ENCODE measurements at places on chromosomes 7 and 10.

GRCh38 chr10:78571891-78572290, 496.9 kb upstream of the ZMIZ1 start:
- peak; percentile 13 for DNase-seq

GRCh38 chr7:92799446-92800211, 36.7 kb downstream of the CDK6 start:
- no peak for DNase-seq

DNA sequence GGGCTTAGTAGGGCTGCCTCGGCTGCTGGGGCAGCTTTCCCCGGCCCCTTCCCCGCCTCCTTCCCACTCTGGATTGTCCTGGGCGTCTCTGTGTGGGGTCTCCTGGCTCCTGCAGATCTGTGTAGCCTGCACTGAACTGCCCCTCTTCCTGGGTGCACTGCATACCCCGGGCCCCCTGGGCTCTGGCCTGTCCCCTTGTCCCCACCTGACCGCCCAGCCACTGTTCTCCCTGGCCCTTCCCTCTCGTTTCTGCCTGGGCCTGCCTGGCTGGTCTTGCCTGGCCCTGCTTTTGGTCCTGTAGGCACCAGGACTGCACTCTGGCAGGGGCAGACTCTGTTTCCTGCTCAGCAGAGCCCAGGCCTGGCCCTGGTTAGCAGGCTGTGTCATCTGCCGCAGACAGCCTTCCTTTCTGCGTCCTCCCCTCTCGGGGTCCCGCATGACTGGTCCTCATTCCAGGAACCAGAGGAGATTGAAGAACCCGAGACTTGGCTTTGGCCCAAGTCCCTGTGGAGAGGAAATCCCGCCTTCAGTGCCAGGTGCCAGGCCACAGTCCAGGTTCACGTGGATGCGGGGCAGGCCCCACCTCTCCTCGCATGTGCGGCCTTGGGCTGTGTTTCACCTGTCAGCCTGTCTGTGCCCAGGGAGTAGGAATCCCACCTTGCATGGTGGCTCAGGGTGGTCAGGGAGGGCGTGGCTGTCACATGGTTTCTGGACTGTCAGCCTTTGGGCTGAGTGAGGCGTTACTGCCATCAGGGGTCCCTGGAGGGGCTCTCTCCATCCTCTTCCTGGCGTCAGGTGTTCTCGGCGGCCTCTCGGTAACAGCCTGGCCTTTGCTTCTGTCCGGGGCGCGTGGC, 9.2 kb downstream of the INPP5A start:
- DNase-seq = peak; percentile 16

DNA sequence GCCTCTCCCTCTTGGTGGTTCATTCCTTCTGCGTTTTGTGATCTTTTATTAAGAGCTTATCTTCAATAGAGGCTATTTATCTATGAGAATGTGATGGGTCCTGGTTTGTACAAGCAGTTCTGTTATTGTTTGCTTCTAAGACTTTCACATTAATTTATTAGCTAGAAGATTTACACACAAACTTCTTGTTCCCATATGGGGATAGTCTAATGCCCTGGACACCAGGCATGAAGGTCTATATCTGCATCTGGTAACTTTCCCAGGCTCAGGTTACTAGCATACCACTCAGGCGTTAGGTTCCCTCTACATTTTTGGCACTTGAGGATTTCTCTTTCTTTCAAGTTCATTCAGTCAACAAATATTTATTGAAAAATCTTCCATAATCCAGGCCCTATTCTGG, 7.7 kb downstream of the XPNPEP1 start:
- DNase-seq = no peak

- DNase-seq = no peak
Observed at GRCh38 chr7:16590424-16590823, 55.1 kb downstream of the ANKMY2 start.

DNA sequence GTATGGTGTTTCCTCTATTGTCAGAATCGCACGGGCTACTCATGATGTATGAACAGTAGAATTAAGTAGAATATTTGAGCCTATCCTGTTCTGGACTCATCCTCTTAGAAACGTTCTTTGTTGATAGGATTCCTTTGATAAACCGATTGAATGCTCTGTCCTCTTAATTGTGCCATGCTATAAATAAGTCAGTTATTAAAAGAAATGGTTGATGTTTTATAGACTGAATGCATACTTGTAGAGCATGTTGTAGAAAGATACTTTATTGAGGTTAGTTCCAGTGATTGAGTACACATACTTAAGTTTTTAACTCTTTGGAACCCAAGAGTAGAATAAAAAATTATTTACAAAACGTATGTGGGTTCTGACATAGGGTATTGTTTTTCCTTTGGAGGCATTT, 54.9 kb upstream of the HBP1 start:
- DNase-seq = no peak

- DNase-seq = no peak
Observed at GRCh38 chr7:33400214-33400538, 270.8 kb downstream of the BBS9 start.

- peak; percentile 97 for DNase-seq
Observed at GRCh38 chr7:64562626-64563278, at the start of gene ZNF680. ZNF680 (minus strand) TSS chr7:64563071; CDS start chr7:64562954, 117 bp downstream.

GRCh38 chr10:123573236-123574108, 92.7 kb upstream of the GPR26 start:
- DNase-seq = no peak

DNA sequence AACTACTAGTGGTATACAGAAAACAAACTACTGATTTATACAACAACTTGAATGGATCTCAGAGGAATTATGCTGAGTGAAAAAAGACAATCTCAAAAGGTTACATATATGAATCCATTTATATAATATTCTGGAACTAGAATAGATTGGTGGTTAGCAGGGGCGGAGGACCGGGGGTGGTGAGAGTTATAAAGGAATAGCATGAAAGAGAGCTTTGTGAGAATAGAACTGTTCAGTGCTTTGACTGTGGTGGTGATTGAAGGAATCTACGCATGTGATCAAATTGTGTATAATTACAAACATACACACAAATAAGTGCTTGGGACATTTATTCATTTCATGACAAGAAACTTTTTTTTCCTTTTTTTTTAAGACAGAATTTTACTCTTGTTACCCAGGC, 19.6 kb downstream of the RAB19 start:
- DNase-seq = no peak

DNA sequence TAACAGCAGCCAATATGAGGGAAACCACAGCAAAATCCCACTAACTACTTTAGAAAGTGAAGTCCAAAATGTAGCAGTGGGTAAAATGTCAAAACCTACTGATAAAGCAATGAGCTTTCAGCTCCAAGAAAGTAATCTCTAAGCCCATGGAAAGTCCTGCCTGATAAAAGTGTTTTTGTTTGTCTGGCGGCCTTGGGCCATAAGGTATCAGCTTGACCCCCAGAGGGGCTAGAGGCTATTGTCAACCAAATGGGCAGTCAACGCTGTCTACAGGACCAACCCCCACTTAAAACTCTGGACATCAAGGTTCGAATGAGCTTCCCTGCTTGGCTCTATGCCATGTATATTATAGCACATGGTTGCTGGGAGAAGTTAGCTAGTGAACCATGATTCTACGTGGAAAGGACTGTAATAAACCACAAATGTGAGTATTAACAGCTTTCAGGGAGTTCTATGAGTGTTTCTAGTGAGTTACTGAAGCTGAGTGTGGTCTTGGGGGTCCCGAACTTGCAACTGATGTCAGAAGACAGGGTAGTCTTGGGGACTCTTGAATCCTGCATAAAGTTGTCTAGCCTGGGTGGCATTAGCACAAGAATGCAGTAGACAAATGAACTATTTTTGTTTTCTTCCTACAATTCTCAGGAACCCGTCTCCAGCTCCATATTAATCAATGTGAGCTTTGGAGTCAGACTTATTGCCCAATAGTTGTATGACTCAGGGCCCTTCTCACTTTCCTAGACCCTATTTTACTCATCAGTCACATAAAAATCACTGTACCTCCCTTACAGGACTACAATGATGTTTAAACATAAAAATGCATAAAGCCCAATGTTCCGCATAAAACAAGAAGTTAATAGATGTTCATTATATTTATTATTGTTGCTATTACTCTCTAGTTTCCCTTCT, 164.9 kb downstream of the DGKI start:
- DNase-seq = no peak

DNA sequence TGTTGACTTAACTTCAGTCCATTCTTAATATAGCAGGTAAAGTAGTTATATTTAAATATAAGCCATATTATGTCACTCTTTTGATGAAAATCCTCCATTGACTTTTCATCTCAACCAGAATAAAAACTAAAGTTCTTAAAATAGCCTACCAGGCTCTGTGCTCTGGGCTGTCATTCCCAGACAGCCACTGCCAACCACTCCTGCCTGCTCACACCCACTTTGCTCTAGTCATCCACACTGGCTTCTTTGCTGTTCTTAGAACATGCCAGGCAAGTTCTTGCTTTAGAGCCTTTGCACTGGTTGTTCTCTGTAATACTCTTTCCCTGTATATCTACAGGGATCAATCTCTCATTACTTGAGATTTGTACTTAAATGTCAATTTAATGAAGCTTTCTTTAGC, 80.6 kb downstream of the ZEB1 start:
- DNase-seq = no peak

DNA sequence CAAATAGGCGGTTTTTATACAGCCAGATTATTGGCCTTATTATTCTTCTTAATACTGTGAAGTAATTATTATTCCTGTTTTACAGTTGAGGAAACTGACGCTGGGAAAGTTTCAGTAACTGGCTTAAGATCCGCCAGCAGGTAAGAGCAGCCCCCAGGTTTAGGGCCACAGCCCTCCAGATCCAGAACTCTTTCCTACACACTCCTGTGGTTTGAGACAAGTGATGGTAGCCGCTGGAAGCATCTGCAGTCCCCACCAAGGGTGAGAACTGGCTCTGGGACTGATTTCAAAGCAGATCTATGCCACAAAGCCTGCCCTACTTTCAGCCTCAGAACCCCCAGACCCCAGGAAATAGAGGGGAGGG, 3.0 kb upstream of the UNC5B start:
- DNase-seq = no peak

- no peak for DNase-seq
Observed at GRCh38 chr10:112221545-112221944, 38.0 kb upstream of the GPAM start.

DNA sequence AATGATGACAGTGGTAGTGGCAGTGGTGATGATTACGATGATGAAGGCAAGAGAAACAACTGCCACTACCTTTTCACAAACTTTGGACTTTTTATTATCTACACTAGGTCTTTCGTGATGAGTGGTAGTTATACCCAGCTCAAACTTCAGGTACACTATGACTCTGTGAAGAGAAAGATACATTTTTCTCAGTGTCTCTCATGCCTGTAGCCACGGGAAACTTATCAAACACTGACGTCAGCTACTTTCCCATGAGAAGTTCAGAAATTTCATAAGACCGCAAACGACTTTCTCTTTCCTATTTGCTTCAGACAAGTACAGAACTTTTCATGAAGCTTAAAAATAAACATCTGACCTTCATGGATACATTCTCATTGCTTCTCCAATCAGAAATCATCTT, 57.0 kb downstream of the CALD1 start:
- DNase-seq = no peak

DNA sequence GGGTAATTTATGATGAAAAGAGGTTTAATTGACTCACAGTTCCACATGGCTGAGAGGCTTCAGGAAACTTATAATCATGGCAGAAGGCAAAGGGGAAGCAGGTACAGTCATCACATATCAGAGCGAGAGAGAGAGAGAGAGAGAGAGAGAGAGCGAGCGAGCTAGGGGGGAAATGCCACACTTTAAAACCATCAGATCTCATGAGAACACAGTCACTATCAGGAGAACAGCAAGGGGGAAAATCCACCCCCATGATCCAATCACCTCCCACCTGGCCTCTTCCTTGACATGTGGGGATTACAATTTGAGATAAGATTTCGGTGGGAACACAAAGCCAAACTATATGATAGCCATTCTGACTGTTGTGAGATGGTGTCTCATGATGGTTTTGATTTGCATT, 576.3 kb downstream of the GFRA1 start:
- no peak for DNase-seq

DNA sequence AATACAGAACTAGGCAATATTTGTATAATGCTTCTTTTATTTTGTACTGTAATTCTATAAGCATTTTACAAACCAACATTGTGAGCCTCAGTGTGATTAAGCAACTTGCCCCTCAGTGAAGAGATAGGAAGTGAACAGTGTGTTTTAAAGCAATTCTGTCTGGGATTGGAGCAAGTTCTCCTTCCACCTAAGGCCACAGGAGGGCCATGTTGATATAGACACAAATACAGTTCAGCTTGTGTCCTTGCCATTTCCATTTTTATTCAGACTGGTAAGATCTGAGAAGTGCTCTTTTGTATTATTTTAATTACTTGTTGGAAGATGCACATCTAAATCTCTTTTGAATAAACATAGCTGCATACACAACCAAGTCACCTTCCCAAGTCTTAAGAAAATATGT, 416.3 kb upstream of the COBL start:
- DNase-seq = no peak

DNA sequence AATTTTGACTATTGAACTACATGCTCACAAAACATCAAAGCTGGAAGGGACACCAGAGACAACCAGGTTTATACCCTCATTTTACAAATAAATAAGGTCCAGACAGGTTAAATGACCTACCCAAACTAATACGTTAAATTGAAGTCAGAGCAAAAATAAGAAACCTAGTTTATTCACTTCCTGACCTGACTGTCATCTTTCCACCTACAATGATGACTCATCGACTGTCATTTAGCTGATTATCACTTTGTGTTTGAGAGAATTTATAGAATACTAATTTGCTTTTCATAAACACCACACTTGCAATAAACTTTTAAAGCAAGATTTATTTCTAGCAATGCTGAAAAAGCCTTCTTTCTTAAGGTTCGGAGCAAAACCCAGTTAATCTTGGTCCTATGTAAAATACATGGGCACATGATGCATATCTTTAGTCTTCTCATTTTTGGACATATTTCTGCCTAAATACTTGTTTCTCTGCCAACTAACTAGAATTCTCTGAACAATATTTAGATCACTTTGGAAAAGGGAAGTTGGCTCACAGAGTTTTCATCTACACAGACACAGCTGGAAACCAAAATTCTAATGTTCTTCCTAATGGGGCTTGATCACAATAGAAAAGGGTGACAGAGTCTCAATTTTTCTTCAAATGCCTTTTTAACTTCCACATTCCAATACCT, 16.7 kb upstream of the LRRN3 start:
- no peak for DNase-seq

DNA sequence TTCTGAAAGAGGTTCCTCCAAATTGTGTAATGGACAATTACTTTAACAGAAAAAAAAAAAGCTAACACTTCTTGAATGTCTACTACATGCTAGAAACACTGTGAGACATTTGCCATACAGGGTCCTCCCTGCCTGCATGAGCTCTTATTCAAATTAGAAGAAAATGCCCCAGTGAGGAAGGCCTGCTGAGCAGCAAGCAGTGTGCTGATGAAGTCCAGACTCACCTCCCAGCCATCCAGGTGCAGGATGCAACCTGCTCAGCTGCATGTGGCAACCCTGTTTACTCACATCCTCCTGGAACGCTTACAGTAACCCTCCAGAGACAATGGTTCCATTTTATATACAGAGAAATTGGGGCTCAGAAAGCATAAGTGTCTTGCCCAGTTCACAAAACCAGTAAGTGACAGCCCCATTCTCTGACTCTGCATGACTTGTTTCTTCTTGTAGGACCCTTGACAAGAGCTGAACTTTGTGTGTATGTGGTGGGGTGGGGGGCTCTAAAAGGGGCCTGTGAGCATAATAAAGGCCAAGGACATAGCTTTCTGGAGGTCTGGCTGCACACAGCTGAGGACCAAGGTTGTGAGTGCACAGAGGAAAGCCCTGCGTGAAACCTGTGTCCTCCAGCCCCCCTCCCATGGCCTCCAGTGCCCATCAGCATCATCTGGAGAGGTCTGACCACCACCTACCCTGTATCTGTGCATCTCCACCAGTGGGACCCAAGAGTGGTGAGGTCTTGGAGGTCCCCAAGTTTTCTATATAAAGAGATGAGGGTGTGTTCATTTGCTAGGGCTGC, 387.8 kb downstream of the GRID1 start:
- DNase-seq = no peak

GRCh38 chr7:22039670-22040069, 94.0 kb upstream of the CDCA7L start:
- DNase-seq = no peak

Data from right hindlimb (tissue), 1 donor.